ENCODE measurements at places on chromosomes 4 and X.

- peak; percentile 71 for DNase-seq
Measured at GRCh38 chr4:173371292-173372192, 788 bp downstream of the SAP30 start.

DNA sequence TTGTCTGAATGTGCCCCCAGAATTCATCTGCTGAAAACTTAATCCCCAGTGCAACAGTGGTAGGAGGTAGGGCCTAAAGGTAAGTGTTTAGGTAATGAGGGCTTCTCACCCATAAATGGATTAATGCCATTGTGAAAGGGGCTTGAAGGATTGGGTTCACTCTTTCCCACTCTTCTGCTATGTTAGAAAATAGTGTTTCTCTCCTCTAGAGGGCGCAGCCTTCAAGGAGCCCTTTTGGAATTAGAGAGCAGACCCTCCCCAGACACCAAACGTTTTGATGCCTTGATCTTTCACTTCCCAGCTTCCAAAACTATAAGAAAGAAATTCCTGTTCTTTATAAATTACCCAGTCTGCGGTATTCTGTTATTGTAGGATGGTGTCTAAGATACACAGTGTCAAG is 706.4 kb downstream of the SMARCA1 start:
- DNase-seq = no peak

- no peak for DNase-seq
Measured at GRCh38 chr4:24933684-24934275, 20.9 kb upstream of the CCDC149 start.

GRCh38 chr4:55311792-55312488 is 34.1 kb upstream of the SRD5A3 start:
- DNase-seq = no peak

GRCh38 chrX:80576806-80577533 is 156.7 kb downstream of the TENT5D start:
- DNase-seq = no peak

- no peak for DNase-seq
Measured at GRCh38 chrX:123860983-123861382, 1.1 kb downstream of the XIAP start.

DNA sequence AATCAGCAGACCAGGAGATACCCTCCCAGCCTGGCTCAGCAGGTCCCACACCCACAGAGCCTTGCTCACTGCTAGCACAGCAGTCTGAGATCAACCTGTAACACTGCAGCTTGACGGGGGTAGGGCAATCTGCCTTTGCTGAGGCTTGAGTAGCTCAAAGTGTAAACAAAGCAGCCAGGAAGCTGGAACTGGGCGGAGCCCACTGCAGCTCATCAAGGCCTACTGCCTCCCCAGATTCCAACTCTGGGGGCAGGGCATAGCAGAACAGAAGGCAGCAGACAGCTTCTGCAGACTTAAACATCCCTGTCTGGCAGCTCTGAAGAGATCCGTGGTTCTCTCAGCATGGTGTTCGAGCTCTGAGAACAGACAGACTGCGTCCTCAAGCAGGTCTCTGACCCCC is 15.1 kb upstream of the GABRA2 start:
- DNase-seq = peak; percentile 17

- no peak for DNase-seq
Measured at GRCh38 chr4:27001398-27002164, 140.9 kb downstream of the STIM2 start.

- peak; percentile 25 for DNase-seq
Measured at GRCh38 chrX:131045726-131046125, 12.4 kb upstream of the ARHGAP36 start.

DNA sequence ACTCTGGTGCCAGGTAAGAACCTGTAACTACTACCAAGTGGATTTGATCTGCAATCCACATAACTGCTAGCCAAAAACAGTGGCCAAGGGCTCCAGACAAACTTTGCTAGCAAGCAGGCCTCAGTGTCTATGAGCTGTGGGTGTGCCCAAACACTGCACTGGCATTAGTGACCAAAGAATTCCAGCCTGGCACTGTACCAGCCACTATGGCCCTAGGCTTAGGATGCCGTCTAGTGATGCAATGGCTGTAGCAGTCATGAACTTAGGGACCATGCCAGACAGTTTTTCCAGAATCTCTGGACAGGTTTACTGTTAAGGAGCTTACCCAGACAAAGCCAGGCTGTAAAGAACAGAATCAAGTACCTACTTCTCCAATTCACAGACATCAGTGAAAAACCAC is 33.7 kb upstream of the PRR27 start:
- no peak for DNase-seq

GRCh38 chrX:109384699-109385098 is 97.2 kb downstream of the GUCY2F start:
- DNase-seq = no peak

DNA sequence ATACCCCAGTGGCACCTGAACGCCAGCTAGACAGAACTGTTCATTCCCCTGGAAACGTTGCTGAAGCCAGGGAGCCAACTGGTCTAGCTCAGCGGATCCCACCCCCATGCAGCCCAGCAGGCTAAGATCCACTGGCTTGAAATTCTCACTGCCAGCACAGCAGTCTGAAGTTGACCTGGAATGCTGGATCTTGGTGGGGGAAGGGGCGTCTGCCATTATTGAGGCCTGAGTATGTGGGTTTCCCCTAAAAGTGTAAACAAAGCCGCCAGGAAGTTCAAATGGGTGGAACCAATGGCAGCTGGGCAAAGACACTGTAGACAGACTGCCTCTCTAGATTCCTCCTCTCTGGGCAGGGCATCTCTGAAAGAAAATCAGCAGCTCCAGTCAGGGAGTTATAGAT is 213.0 kb downstream of the NKX6-1 start:
- no peak for DNase-seq

DNA sequence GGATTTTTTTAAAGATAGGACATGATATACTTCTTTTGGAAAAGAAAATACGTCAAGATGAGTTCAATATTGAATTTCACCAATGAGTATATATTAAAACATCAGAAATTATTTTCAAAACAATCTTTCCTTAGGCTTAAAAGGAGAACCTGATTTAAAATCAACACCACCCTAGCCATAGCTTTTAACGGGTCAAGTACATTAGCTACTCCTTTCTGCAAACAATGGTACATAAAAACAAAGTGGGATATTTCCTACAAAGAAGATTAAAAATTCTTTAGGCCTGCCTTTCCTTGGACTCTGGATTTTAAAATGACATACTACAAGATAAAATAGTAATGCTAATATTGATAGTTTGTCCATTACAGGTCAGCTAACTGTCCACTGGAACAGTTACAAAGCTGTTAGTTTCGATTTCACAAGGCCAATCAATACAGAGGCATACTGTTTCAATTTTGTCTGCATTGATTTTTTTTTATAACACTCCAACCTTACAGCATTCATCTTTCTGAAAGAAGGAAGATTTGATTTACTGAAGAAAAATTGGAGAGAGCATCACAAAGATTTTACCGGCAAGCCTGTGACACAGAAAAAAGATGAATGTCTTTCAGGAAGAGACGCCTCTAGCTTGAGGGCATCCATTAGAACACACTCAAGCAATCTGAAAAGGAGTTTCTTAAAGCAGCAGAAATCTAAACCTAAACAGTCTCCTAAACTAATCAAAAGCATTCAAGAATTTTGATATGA is 97.2 kb downstream of the MAB21L2 start:
- DNase-seq = no peak

DNA sequence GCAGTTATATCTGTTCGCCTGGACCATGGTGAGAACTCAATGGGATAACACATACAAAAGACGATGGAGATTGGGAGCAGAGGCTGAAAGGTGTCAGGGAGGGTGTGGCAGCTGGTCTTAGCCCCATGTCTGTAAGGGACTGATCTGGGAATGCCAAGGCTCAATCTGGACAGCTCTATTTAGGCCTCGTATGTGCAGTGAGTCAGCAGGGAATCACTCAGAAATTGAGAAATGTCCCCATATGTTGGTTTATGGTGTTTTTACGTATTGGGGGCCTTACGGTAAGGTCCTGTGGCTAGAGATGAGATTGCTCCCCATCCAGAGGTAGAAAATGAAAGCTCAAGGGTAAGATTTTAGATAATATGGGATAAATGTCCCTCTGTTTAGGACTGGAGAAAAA is 71.4 kb upstream of the TTC29 start:
- DNase-seq = no peak

DNA sequence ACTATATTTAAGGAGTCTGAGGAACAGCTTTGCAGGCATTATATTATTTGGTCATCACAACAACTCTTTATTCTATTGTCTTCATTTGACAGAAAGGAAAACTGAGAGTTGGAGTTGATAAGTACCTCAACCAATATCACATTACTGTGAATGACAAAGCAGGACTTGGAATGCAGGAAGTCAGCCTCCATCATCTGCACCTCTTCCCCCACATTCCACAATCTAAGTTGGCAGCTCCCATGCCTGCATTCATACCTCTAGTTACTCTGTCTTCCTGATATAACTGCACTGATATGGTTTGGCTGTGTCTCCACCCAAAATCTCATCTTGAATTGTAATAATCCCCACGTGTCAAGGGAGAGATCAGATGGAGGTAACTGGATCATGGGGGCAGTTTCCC is 356.7 kb downstream of the GALNTL6 start:
- no peak for DNase-seq

DNA sequence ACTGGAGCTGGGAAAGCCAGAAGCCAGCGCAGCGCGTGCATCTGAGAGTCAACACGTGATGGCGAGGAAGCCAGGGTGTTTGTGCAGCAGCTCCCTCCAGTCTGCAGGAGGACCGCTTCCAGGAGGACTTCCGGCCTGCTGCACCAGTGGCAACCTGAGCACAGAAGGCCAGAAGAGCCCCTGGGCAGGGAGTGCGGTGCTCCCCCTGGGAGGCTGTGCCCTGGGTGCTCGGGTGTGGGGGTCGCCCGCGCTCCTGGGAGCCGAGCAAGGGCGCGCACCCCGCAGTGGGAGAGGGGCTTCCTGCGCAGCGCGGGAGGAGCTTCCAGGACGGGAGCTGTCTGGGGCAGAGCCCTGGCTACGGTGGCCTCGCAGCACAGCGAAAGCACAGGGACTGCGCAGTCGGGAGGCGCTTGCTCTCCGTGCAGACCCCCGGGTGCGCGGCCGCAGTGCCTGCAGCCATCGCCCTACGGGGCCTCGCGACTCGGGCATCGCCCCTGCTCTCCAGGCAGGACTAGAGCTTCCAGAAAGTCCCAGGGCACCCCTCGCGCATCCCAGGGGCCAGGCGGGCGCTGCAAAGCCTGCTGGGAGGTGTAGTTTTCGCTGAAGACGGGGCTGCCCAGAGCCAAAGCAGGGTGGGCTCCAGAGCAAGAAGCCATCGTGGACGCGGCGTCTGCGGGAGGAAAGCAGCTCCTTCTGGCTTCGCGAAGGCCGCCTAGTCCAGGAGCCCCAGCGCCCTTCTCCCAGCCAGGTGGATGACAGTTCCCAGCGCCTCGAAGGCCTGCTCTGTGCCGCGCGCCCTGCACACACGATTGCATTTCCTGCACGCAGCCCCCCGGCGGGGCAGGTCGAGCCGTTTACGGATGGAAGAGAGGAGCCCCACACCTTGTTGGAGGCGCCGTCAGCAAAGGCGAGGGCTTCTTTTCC is 24.1 kb upstream of the WFS1 start:
- DNase-seq = peak; percentile 81

DNA sequence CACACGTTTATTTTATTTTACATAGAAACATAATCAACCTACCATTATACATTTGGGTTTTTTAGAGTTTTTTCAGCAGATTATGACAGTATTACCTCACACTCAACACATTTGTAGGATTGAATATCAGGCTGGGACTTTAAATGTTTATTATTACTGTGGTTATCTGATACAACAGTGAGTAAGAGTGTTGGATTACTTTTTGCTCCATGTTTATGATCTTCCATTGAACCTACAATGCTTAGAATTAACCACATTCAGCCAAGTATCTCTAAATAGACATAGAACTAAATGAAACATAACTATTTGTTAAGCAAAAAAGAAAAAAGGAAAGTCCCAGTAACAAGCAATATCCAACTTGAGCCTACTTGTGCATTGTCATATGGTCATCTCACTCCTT is 607.4 kb upstream of the PITX2 start:
- no peak for DNase-seq

- DNase-seq = no peak
Measured at GRCh38 chrX:133454491-133454914, 39.2 kb upstream of the GPC4 start.
